Aorta (tissue), 5 donors: ENCODE measurements at places on chromosomes 7 and 10. TPM values are rescaled to one million over a fixed set of nuclear protein-coding genes. Genes with fewer than 3 reads are reported as not detected.

GRCh38 chr10:22643775-22644174 is 70.6 kb downstream of the PIP4K2A start:
- no peak for DNase-seq

Gene CYP2C19
- not detected for total RNA-seq

Gene ICA1
- total RNA-seq: 15.9 TPM

Gene PRSS37
- not detected for total RNA-seq

DNA sequence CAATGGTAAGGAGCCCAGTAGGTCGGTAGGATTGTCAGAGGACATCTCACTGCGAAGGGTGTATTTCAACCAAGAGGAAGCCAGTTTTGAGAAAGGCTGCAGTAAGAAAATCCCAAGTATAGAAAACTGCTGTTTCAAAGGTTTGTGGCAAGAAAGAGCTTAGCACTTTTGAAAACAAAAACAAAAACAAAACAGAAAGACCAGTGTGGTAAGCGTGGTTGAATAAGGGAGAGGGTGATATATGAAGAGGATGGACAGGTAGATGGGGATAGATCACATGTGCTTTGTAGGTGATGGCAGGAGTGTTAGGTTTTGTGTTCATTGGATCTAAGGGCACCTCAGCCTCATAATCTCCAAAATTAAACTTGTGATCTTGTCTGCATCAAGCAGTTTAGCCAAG is 141.6 kb upstream of the WNT16 start:
- DNase-seq: no peak

DNA sequence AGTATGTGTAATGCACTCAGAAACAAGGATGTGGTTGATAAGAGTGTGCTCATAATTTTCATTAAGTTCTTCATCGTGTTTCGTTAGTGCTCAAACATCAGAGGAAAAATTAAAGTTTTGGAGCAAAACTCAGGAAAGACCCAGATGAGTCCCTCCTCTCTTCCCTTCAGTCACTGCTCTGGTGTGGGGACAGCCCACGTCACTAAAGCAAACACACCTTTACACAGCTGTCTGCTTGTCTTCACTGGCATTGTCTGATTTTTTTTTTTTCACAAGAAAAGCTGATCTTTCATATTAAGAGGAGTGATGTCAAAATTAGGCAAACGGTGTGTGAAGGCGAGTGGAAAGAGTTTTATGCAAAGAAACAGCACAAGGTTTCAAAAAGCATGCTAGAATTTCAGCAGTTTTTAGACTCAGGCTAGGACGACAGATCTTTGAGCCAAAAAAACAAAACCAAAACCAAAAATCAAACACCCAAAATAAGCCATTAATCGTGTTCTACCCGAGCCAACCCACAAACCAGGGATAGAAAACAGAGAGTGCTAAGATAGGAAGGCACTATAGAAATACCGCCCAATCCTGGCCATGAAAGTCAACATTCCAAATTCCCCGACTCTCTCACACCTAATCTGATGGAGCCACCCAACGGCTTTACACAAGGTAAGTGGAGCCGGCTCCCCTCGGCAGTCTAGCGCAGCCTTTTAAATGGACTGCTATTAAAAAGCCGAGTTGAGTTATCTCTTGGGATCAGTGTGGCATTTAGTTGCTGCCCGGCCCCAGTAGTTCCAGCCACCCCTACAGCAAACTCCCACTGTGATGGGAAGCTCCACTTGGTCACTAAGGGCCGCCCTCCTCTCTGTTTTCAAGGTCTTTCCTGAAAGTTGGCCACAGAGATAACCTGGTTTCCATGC is 27.9 kb upstream of the GATA3 start:
- no peak for DNase-seq

DNA sequence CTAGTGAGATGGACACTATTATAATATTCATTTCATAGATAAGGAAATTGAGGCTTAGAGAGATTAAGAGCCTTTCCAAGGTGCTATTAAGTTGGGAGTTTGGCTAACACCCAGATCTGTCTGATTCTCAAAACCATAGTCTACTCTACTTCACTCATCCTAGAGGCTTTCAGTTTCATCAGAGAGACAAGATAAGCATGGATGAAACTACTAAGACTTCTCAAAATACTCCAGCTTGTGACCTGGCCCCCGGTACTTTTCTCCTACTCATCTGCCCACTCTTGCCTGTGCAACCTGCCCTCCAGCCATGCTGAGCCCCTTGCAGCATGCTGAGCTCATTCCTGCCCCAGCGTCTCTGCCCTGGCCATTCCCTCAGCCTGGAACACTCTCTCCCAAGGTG is 12.2 kb upstream of the SLC35B4 start:
- no peak for DNase-seq

- no peak for DNase-seq
These were observed 210.1 kb downstream of the JCAD start for GRCh38 chr10:29849126-29849833.

DNA sequence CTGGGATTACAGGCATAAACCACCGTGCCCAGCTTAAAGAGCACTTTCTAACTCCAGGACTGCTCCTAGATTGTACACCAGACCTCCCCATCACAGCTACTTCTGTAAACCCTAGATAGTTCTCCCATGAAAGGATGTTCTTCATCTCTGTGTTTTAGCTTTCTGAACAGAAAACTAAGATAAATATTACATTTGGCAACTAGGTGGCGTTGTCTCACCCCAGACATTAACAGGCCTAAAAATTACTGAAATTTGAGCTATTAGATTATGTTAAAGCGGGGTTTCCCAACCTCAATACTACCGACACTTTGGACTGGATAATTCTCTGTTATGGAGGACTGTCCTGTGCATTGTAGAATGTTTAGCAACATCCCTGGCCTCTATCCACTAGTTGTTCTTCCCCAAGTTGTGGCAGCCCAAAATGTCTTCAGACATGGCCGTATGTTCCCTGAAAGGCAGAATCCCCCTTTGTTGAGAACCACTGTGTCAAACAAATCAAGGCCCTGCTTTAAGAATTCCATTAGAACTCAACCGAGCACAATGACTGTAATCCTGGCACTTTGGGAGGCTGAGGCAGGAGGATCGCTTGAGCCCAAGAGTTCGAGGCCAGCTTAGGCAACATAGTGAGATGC is 19.1 kb downstream of the ATOH7 start:
- DNase-seq: no peak
